Motor neuron (in vitro differentiated cells): ENCODE measurements at places on chromosomes 16 and 17. TPM values are rescaled to one million over a fixed set of nuclear protein-coding genes. Genes with fewer than 3 reads are reported as not detected.

DNA sequence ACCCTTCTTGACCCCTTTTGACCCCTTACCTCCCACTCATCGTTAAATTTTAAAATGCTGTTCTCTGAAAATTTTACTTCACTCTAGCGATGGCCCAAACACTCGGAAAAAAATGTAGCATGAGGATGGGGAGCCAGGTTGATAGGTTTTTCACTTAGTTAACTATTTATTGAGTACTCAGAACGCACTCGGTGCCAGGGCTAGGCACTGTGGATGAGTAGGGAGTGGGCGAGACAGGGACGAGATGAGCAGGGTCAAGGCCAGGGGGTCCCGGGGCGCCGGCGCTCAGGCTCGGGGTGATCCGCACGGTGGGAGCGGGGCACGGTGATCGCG is 392 bp downstream of the ZSCAN32 start:
- no peak for ATAC-seq

Gene GCGR
- total RNA-seq = 0.88 TPM in 1 of 2 replicates, not detected in the other

- ATAC-seq = no peak
These were observed 89.1 kb upstream of the SHISA6 start for GRCh38 chr17:11151818-11152425.

Gene PABPN1L
- 0.85 TPM in 1 of 2 replicates, not detected in the other for total RNA-seq

DNA sequence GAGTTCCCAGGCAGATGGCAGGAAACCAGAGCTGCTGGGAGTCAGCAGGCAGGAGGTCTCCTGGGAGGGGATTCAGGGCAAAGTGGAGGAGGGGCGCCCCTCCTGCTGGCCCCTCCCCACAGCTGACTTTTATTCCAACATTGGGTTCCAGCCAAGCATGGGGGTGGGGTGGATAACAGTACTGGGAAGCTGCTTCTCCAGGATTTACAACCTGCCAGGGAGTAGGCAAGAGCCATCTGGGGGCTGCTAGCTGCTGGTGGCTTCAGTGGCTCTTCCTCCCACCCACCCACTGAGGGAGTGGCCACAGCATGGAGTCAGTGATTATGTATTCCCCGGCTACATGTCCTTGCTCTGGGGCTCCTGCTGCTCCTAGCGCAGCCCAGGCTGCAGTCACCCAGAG is 36.8 kb downstream of the TMEM132E start:
- peak; percentile 81 for ATAC-seq

DNA sequence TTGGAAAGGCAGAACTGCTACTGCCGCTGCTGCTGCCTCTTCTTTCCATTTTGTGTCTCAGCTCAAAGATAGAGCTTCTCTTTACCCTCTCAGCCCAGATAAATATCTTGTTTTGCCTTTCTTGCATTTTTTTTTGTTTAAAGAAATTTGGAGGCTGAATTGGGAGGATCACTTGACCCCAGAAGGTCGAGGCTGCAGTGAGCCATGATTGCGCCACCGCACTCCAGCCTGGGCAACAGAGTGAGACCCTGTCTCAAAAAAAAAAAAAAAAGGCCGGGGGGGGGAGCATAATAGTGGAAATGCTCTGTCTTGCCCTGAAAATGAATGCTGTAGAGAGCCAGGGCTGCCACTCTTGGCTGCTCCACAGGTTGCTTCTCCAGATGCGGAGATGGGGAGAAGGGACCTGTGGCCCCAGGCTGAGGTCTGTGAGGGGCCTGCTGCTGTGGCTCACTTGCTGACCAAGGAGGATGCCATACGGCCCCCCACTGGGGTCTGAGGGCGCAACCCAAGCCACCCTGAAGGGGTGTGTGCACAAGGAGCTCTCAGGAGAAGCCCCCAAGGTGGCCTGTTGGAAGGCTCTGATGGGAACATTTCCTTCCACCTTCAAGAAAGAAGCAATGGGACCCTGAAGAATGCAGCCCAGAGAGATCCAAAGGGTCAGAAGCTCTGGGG is 21.5 kb upstream of the G6PC1 start:
- ATAC-seq = no peak

Gene RAB37
- total RNA-seq = 0.15 and 0.70 TPM in 2 replicates

DNA sequence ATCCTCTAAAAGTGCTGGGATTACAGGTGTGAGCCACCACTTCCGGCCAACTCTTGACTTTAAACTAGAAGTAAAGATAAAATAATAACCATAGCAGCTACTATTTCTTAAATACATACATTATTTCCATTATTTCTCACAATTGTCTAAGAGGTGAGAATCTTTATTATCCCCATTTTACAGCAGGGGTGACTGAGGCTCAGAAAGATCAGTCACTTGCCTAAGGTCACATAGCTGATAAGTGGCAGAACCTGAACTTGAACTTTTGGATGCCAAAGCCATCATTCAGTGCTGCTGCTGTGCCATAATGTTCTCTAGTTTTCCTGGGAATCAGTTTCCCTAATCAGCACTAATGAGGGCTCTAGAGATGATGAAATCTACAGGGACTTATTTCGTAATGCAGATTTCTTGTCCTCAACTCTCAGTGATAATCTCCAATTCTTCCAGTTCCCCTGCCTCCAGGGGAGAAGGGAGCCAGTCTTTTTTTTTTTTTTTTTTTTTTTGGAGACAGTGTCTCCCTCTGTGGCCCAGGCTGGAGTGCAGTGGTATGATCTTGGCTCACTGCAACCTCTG is 25.2 kb upstream of the GPRC5B start:
- ATAC-seq = no peak

GRCh38 chr17:44904001-44904984 is 5.0 kb upstream of the EFTUD2 start:
- ATAC-seq = no peak

DNA sequence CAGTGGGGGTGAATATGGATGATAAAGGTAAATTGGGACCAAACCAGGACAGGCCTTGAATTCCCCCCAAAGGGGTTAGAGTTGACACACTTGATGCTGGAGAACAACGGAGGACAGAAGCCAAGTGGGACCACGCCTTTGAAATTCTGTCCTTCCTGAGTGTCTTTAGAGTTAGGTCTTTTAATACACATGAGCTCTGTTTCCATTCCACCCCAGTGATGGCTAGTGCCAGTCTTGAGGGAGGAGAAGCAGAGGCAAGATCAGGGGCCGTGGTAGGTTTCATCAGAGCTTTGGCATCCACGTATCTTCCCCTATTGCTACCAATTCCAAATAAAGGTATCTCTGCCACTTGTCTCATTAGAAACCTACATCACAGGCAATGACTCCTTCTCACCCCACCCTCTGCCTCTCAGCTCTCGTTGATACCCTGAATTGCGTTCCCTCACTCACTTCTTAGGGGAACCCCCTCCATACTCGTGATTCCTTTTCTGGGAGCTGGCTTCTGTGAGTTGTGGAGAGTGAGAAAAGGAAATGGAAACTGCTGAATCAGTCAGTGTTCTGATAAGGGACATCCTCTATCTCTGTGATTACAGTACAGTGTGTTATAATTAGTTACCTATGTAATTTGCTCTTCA is 2.4 kb upstream of the CCL3L1 start:
- no peak for ATAC-seq

DNA sequence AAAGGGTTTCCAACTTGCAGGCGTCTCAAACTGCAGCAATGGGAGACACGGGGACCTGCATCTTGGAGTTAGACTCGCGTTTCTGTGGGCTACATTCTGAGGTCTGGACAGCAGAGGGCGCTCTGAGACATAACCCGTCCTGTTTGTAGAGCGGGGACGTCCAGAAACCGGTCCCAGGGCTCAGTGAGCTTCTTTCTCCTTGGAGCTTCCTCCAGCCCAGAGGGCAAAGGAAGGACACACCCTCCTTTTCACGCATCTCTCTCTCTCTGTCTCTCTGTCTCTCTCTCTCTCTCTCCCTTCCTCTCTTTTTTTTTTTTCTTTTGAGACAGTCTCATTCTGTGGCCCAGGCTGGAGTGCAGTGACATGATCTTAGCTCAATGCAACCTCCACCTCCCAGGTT is 19.8 kb downstream of the COX4I1 start:
- peak; percentile 88 for ATAC-seq

- ATAC-seq = peak; percentile 55
These were observed 40.3 kb downstream of the CYB561 start for GRCh38 chr17:63405741-63406261.

DNA sequence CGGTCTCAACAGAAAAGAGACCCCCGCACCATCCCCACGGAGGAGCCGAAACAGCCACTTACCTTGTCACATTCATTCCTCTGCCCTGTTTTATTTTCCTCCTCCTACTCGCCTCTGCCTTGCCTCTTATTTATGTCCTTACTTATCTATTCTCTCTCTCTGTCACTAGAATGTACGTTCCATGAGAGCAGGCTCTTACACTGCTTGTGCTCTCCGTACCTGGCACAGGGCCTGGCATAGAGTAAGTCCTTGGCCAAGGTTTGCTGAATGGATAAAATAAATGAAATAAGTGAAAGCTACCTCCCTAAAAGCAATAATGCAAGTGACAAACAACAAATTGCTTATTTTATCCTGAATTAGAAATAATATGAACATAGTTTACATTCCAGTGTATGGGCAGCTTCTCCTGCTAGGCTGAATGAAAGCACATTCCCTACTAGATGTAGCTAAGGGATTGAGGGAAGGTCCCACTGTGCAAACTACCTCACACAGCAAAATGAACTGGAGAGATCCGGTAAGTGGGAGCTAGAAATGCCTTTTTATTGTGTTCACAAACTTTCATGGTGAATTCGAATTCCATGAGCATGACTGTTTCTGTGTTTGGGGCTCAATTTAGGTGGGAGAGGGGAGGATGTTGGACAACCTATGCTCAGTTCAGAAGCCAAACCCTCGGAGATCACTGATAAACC is 173.1 kb downstream of the PARN start:
- ATAC-seq = no peak
